ENCODE measurements at places on chromosomes 11 and 22.

- DNase-seq: no peak
These were observed 53.0 kb downstream of the SCUBE1 start for GRCh38 chr22:43289976-43290721.

GRCh38 chr22:22395245-22395644 lies 113.3 kb downstream of the ZNF280B start:
- DNase-seq: no peak

GRCh38 chr11:111723595-111723994 lies 42.6 kb downstream of the PPP2R1B start:
- DNase-seq: no peak

GRCh38 chr11:17010851-17011420 lies 3.3 kb downstream of the PLEKHA7 start:
- DNase-seq: no peak

- no peak for DNase-seq
These were observed 29.7 kb upstream of the PICK1 start for GRCh38 chr22:38027487-38027886.

DNA sequence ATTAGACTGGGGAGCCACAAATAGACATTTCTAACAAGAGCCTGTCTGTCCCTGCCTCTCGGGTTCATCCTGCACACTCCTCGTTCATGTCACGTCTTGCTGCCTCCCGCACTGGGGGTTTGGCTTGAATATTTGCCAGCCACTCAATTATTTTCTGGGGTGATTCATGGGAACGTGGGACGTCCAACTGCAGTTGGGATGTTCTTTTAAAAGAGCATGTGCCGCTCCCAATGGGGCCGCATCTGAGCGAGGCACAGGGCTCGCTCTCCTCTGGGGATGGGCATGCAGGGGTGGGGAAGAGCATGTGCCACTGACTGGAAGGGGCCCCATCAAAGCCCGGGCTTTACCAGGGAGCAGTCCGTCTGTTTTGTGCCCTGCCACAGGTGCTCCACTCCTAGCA lies 43.4 kb downstream of the PARVG start:
- no peak for DNase-seq

DNA sequence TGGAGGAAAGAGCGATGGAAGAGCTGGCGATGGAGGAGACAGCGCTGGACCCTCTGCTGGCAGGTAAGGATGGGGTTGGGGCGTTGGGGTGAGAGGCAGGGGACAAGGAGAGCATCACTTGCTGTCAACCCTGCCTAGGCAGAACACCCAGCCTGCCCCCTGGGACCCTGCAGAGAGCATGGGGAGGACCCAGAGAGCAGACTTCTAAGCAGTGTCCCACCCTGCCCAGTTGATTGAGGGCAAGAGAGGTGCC lies 111.6 kb upstream of the ANO1 start:
- DNase-seq: no peak

GRCh38 chr22:37311761-37312312 lies 29.5 kb downstream of the CYTH4 start:
- no peak for DNase-seq

DNA sequence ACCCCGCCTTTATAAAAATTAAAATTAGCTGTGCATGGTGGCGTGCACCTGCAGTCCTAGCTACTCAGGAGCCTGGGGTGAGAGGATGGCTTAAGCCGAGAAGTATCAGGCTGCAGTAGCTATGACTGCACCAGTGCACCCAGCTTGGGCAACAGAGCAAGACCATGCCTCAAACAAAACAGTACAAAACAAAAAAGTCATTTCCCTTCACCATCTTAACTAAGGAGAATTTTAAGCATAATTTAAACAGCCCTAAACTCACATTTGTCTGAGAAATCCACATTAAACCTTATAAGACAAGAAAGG lies 23.3 kb upstream of the TFIP11 start:
- no peak for DNase-seq

DNA sequence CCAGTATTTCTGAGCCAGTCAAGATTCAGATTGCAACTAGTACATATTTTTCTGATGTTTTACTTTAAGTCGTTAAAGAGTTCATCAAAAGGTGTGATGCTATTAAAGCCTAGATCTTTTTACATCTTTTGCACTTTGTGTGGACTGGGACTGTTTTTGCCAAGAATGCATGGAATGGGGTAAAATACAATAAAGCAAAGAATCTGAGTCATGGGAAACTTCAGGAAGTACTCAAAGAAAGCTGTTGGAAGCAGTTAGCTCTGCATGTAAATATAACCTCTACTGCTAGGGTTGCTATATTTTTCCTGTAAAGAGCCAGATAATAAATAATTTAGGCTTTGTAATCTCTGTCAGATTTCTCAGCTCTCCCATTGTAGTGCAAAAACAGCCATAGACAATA lies 20.9 kb downstream of the ATXN10 start:
- no peak for DNase-seq

DNA sequence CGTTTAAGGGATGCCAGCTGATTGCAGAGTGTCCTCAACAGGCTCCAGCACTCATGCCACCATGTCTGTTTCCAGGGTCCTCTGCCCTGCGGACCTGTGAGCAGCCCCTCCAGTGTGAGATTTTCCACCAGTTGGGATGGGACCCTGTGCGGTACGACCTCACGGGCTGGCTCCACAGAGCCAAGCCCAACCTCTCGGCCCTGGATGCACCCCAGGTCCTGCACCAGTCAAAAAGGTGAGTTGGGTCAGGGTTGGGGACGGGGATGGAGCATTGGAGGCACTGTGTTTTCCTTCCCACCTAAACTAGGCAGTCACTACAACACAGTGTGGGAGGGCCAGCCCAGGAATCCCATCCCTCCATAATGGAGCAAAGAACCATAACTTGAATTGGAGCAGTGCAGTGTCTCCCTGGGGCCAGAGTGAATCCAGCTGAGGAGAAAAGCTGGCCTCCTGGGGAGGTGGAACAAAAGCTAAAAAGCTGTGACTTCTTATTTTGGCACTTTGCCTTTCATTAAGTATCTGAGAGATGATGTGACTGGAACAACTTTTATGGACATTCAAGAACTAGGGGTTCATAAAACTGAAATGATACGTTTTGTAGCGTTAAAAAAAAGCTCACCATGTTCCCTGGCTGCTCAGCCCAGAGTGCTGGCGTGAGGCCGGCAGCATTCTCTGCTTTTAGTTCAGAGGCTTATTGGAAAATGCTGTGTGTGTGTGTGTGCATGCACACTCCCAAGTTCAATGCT lies 101.8 kb downstream of the MYO18B start:
- DNase-seq: no peak

DNA sequence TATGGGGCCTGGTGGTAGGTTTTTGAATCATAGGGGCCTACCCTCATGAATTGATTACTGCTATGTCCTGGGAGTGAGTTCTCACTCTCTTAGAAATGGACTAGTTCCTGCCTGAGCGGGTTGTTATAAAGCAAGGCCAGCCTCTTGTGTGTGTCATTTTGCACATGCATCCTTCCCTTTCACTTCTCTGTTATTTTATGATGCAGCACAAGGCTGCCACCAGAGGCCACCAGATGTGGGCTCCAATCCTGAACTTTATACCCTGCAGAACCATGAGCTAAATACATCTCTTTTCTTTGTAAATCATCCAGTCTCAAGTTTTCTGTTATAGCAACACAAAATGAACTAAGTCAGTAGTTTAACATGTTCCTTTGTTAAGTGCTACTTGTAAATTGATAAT lies 251.4 kb downstream of the BLID start:
- no peak for DNase-seq

DNA sequence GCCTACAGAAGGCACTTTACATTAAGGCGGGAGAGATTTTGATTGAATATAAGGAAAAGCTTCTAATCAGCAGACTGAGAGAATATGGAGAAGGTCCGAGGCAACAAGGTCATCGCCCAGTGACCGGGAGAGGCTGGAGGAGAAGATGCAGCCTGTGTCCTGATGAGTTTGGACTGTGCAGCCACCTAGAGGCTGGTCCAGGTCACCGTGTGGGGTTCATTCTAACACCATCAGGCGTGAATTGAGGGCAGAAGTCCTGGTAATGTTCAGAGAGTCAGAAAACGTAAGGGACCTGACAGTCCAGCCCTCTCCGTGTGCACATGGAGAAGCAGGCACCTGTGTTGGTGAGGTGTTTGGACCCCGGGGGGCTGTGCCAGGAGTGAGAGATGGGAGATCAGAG lies 102.7 kb downstream of the FEZ1 start:
- no peak for DNase-seq

GRCh38 chr22:23837496-23837859 lies 1.3 kb downstream of the DERL3 start:
- no peak for DNase-seq

DNA sequence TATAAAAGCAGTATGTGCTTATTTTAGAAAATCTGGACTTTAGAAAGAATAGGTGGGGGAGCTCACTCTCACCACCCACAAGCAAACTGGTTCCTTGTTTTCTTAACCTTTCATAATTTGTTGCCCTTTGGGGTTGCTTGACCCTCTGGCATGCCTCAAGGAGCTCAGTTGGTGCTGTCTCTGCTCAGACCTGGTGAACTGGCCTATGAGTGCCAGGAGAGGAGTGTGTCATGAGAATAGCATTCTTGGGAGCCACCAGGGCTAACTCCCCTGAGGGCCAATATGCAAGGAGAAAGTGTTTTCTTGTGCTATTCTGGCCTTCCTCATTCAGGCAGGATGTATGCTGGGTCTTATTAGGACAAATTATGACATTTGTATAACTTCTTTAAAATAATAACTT lies 21.0 kb upstream of the AMOTL1 start:
- no peak for DNase-seq

- peak; percentile 85 for DNase-seq
These were observed 29.9 kb downstream of the ALG9 start for GRCh38 chr11:111841370-111842053.

DNA sequence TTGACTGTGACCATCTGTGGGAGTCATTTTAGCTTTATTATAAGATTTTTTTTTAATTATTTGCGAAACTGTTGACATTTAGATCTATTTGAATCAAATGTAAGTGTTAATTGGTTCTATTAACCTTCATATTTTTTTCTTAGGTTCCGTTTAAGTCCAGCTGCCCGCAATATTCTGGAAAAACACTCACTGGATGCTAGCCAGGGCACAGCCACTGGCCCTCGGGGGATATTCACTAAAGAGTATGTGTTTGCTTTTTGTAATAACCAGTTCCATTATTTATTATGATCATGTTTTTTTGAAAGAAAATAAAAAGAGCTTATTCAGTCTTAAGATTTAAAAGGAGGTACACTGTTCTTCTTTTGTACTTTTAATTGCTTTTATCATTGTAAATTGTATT lies 43.9 kb downstream of the PDHX start:
- DNase-seq: no peak

- no peak for DNase-seq
These were observed 24.3 kb upstream of the GLYATL1 start for GRCh38 chr11:58914821-58915543.

- no peak for DNase-seq
These were observed 19.0 kb downstream of the CD5 start for GRCh38 chr11:61121192-61121831.
